ENCODE measurements at places on chromosomes 16 and 17. TPM values are rescaled to one million over a fixed set of nuclear protein-coding genes. Genes with fewer than 3 reads are reported as not detected.

EPOP gene
- total RNA-seq, result 1.6 TPM

MT1F gene
- total RNA-seq, result 2.5 TPM

SCO1 gene
- 8.4 TPM for total RNA-seq

- DNase-seq, result no peak
These were observed 27.4 kb downstream of the IQCK start for GRCh38 chr16:19745286-19746010.

DNA sequence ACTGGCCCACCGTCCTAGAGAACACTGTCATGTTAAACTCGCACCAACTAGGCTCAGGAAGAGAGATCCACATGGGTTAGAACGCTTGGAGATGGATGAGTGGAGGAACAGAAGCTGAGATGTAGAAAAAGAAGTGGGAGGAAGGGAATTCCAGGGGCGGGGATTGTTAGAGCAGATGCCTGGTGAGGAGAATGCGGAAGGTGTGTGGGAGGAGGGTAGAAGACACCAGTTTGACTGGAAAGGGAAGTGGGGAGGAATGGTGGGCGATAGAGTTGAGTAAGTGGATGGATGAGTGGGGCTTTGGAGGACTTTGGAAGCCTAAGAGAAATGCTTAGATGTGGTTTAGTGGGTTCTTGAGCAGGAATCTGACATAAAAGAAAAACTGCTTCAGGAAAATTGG, 37.4 kb downstream of the DHX38 start:
- no peak for DNase-seq

DNA sequence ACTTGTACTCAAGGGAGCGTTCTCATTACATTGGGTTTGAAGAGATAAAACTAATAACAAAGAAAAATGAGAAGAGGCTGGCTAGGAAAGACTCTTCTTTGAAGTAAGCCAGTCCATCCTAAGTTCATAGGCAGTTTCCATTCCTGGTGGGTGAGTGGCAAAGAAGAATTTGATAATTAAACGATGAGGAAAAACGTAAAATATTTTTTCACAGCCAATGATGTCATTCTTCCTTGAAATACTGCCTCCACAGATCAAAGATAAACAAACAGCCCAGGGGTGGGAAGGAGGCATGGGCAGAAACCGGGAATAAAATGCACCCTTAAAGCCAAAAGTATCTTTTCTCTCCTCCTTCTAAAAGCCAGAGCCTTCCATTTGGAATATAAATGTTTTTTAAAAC, 346.6 kb downstream of the PMP22 start:
- no peak for DNase-seq

DNA sequence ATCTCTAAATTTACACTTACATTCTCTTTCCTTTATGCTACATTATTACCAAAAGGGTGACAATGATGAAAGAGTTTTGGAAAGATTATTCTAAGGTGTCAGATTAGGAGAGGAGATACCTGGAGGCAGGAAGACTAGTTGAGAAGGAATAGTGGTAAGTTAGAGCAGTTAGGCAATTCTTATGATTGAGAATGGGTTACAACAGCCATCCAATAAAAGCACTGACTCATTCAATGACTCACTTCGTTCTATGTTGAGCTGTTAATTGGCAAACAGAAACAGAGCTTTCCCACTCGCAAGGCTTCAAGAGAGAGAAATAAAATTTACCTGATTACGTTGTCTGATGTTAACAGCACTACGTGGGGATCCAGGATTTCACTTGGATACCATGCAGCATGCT, 5.8 kb downstream of the NUP88 start:
- DNase-seq, result no peak

DNA sequence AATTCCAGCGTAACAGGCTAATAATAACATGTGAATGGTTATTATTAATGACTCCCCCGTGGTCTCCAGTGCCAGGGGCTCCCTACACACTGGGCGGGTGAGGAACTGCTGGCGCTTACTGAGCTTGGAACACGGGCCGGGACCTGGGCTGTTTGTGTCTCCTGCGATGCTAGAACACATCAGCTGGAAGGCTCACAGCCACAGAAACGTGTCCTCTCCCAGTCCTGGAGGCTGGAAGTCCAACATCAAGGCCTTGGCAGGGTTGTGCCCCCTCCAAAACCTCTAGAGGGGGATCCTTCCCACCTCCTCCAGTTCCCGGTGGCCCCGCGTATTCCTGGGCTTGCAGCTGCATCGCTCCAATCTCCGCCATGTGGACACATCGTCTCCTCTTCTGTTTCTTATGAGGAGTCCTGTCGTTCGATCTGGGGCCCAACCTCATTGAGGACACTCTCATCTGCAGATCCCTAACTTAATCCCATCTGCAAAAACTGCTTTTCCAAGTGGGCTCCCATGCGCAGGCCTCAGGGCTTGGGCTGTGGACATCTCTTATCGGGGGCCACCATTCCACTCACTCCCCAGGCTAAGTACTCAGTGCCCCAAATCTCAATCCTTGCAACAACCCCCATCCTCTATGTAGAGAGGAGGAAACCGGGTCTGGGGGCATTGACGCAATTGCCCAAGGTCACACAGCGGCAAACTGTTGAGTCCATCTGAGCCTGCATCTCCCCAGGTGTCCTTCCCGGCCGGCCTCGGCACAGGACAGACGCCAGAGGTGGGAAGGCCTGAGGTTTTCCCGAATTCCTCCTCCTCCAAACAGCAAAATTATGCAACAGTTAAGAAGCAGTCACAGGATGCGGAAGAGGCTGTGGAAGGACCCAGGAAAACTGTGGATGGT, 193.9 kb downstream of the IRF8 start:
- no peak for DNase-seq

SLC6A2 gene
- total RNA-seq, result not detected

- DNase-seq, result no peak
These were observed 43.8 kb downstream of the ZNRF1 start for GRCh38 chr16:75042426-75043174.

GRCh38 chr16:24975428-24975889, 39.7 kb downstream of the ARHGAP17 start:
- DNase-seq, result no peak

GRCh38 chr17:41150026-41150425, 401 bp upstream of the KRTAP4-5 start:
- DNase-seq, result no peak

TAOK1 gene
- 170 TPM for total RNA-seq

- DNase-seq, result no peak
These were observed 301.1 kb downstream of the IRF8 start for GRCh38 chr16:86199871-86200695.

DNA sequence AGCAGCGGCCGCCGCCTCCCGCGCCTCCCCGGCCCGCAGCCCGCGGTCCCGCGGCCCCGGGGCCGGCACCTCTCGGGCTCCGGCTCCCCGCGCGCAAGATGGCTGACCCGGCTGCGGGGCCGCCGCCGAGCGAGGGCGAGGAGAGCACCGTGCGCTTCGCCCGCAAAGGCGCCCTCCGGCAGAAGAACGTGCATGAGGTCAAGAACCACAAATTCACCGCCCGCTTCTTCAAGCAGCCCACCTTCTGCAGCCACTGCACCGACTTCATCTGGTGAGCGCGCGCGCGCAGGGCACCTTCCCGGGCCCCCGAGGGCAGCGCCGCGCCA, 258 bp downstream of the PRKCB start:
- no peak for DNase-seq

TNP2 gene
- total RNA-seq, result not detected

DNA sequence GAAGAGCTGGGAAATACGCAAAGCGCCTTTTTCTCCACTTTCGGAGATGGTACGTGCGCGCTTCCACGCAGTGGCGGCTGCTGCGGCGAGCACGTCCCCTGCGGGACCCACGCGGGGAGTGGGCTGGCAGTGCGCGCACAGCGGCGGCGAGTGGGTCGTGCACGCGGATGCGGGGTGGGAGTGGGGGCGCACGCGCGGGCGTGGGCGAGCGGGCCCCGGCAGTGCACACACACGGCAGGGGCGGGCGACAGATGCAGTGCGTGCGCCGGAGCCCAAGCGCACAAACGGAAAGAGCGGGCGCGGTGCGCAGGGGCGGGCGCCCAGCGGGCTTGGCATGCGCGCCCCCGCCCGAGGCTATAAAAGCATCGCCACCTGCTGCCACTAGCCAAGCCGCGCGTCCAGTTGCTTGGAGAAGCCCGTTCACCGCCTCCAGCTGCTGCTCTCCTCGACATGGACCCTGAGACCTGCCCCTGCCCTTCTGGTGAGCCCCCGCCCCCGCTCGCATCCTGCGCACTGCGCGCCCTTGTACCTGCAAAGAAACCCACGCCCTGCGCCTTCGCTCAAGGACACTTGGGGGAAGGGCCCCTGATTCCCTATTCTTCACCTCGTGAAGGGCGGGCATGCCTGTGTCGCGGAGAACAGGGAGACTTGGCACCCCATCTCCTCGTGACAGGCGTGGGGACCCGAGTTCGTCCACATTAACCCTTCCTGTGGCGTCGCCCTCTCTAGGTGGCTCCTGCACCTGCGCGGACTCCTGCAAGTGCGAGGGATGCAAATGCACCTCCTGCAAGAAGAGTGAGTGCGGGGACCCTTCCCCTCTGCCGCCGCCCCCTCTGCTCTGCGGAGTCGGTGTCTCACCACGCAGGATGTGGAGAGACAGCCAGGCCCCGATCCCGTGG, at the start of gene MT3:
MT3 (plus strand) TSS at position 388 of the 899 bp plus-strand sequence; CDS start at position 451, 63 bp downstream.
- peak; percentile 74 for DNase-seq

- DNase-seq, result no peak
These were observed 6.4 kb upstream of the NPRL3 start for GRCh38 chr16:144797-145252.

DNA sequence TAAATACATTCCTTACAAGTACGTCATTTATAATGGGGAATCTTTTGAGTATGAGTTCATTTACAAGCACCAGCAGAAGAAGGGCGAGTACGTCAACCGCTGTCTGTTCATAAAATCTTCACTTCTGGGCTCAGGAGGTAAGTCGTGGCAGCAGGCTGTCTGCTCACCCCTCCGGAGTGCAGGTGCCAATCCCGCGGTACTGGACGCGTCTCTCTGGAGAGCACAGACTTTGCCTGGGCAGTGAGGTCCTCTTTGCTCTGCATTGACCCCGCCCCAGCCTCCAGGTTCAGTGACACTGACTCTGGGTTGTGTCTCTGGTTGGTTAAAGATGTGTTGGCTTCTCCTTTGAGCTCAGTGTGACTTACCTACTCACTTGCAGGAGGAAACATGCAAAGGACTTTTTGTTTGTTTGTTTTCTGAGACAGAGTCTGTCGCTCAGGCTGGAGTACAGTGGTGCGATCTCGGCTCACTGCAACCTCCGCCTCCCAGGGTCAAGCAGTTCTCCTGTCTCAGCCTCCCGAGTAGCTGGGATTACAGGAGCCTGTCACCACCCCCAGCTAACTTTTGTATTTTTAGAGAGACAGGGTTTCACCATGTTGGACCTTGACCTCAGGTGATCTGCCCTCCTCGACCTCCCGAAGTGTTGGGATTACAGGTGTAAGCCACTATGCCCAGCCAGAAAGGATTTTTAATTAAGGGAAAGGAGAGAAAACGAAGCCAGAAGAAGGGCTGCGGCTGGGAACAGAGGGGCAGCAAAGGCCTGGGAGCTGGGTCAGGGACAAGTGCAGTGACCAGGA, 31.2 kb downstream of the RNF213 start:
- no peak for DNase-seq

DNA sequence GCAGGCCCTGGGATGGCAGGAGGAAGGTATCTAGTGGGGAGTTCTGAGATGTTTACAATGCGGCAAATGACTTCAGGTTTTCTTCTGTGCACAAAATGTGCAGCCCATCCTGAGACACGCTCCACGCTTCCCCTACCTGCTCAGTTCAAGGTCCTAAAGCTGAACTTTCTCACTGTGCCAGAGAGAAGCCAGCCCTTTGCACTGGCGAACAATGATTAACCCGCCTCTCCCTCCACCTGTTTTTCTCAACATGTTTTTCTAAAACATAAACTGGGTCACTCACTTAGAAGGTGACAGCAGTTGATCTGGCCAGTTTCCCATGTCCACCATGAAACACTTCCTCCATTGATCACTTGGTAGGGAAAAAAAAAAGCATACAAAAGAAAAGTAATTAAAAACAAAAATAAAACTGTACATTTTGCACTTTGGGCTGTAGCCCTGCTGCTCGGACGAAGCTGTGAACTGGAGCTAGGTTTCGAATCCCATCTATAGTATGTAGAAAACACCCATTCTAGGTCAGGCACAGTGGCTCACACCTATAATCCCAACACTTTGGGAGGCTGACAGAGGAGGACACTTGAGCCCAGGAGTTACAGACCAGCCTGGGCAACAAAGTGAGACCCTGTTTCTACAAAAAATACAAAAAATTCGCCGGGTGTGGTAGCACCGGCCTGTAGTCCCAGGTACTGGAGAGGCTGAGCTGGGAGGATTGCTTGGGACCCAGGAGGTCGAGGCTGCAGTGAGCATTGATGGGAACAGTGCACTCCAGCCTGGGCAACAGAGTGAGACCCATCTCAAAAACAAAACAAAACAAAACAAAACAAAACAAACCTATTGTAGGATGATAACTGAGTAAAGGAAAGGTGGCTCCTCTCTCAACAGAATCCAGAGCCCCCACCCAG, 6.1 kb upstream of the G6PC1 start:
- no peak for DNase-seq

- no peak for DNase-seq
These were observed 100.8 kb downstream of the ADCY9 start for GRCh38 chr16:4015275-4016004.

Measured in occipital lobe (tissue), 3 donors.